Posterior vena cava (tissue), 2 donors: ENCODE measurements at places on chromosomes 3 and 15. TPM values are rescaled to one million over a fixed set of nuclear protein-coding genes. Genes with fewer than 3 reads are reported as not detected.

DNA sequence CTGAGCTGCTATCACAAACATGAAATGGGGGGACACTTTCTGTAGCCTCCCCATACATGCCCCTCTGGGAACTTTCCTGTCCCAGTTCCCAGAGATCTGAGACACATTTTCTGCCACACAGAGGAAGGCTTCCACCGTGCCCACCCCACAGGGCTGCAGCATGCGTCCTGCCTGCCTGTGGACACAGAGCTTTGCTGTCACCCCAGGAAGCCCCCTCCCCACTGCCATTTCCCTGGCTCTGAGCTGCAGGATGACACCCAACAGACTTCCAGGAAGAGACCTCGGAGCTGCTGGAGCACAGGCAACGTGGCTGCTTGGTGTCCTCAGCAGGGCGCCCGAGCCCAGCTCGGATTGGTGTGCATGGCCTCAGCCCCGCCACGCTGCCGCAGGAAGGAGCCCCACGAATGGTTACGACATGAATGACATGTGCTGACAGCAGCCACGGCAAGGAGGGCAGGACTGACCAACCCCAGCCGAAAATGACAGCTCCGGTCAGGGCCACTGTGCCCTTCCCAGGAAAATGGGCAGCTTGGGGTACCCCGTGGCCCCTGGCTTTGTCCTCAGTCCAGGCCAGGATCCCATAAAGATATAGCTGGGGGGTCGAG is 81.3 kb downstream of the VGLL4 start:
- peak; percentile 75 for DNase-seq

DNA sequence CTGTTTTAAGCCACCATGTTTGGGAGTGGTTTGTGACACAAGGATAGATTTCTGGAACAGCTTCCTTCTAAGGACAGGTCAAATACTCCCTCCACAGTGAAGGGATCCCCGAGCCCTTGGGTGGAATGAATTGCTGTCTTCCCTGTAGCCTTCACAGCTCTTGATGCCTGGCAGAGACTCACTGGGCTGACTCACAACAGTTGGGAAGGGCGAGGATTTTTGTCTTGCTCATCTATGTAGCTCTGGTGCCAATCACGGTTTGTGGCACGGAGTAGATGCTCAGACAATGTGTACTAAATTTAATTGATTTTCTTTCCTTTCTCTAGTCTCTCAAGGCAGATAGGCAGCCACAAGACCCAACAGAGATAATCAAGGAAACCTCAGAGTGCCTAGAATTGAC is 27.0 kb downstream of the CRYGS start:
- DNase-seq, result no peak

FAM43A gene
- total RNA-seq, result 12.4 TPM

DNA sequence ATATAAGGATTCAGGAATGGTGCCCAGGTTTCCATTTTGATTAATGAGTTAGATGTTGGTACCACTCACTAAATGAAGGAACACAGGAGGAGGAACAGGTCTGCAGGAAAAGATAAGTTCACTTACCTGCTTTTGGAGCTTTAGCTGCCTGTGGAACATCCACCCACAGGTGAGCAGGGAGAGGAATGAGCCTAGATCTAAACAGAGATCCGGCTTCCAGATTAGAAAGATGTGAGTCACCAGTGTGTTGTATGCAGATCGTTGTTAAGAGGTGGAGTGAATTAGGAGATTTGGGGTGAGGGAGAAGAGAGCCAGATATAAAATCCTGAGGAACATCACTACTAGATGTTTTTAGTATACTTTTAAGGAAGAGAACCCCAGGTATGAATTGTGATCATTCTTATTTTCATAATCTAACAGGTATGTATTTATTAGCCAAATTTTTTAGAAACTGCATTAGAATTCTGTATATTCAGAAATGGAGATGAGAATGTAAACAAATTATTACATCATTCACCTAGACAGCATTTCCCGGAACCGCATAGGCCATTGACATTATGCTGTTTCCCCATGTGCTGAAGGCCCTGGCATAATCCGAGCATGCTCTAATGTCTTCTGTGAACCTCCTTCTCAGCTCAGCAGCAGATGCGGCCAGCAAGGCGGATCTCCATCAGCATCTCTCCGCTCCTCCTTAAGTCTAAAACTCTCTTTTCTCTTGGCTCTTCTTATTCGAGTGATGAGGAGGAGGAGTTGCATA is 118.2 kb downstream of the KLHL25 start:
- no peak for DNase-seq

AGBL1 gene
- not detected for total RNA-seq

DNA sequence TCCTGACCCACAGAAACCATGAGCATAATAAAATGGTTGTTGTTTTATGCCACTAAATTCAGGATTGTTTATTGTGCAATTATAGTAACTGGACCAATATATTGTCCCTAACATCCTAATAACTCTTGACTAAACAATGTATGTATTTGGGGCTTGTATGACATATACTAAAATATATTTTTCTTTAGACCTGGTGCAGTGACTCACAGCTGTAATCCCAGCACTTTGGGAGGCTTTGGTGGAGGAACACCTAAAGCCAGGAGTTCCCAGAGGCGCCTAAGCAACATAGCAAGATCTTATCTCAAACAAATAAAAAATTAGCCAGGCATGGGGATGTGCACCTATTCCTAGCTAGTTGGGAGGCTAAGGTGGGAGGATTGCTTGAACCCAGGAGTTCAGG is 180.4 kb downstream of the SUCNR1 start:
- no peak for DNase-seq

DNA sequence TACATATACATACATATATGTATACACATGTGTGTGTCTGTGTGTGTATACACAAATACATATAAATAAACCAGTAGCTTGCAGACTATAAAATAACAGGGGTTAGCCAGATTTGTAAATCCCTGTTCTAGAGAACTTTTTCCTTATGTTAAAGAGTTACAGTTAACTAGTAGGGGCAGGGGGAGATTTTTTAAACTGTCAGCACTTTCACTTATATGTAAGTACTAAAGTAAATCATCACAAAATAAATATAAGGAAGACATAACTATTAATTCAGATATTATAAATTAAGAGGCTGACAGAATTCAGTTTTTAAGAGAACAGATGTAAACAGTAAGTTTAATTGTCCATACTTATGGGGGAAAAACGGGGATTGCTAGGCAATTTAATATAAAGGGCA is 74.0 kb downstream of the LRRFIP2 start:
- DNase-seq, result no peak

XCR1 gene
- total RNA-seq, result 0.37 TPM

DNA sequence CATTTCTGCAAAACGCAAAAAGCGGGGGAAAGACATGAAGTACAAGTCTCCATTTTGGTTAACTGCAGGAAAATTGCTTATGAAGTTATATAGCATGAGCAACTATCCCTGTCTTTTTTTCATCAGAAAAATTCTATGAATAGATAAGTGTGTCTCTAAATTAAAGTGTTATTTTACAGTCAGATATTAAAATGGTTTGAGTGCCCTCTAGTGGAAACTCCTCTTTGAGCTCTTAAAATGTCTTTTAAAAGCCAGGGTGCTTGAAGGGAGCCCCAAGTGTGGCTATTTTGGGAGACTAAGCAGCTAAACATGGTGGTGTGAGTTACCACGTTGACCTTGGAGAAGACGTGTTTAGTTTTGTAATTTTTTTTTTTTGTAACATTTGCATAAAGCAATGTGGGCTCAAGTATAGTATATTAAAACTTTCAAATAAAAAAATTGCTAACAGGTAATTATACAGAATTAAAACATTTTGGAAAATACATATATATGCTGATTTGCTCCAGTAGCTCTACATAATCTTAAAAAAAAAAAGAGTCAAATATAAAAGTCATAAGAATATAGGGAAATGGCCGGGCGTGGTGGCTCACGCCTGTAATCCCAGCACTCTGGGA is 77.2 kb downstream of the PPP2R3A start:
- no peak for DNase-seq

DNA sequence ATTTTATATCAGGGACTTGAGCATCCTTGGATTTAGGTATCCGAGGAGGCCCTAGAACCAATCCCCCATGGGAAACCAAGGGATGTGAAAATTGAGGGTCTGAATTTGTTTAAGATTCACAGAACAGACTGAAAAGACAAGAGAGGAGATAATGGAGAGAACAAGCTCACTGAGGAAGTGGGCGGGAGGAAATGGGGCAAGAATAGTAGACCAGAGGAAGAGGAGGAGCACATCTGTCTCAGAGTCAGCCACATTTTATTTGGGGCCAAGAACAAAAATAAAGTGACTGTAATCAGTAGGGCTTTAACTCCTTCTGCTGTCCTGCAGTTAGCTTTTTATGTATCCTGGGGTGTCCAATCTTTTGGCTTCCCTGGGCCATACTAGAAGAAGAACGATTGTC is 63.8 kb downstream of the BLM start:
- no peak for DNase-seq

GRCh38 chr15:45185903-45186770 is 1.6 kb downstream of the SHF start:
- DNase-seq, result peak; percentile 60

- DNase-seq, result no peak
Observed at GRCh38 chr3:35954413-35954812, 315.1 kb downstream of the ARPP21 start.

NR1I2 gene
- total RNA-seq, result not detected

DNA sequence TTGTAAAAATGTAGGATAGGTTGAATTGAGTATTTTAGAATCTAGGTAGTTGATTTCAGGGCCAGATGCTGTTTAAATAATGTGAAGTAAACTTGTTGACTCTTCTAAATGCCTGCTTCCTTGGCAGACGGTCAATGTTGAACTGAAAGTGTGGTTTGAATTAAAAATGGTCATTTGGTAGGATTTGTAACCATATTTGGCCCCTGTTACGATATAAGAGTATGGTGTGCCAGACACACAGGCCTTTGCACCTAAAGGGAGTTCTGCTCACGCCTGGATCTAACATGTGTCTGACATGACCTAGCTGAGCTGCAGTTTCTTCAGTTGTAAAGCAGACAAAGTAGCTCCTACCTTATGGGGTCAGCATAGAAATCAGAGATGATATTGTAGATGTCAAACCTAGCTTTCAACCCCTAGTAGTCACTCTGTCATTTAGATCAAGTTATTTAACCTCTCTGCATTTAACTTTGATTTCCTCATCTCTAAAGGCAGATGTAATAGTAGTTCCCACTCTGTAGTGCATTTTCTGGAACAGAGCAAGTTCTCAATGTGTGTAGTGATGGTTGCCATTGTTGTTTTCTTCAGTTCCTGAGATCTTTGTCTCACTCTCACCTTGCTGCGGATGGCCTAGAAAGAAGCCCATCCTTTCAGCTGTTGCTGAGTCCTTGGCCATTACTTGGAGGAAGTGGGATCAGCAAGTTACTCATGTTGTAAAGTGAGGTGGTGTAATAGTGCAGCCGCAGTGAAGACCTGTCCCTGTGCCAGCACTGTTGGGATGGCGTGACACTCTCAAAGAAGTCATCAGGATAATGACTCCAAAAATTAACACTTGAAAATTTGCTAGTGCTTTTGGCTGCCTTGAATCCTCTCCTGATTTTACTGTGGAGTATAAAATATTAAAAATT is 90.2 kb downstream of the GHSR start:
- no peak for DNase-seq

DNA sequence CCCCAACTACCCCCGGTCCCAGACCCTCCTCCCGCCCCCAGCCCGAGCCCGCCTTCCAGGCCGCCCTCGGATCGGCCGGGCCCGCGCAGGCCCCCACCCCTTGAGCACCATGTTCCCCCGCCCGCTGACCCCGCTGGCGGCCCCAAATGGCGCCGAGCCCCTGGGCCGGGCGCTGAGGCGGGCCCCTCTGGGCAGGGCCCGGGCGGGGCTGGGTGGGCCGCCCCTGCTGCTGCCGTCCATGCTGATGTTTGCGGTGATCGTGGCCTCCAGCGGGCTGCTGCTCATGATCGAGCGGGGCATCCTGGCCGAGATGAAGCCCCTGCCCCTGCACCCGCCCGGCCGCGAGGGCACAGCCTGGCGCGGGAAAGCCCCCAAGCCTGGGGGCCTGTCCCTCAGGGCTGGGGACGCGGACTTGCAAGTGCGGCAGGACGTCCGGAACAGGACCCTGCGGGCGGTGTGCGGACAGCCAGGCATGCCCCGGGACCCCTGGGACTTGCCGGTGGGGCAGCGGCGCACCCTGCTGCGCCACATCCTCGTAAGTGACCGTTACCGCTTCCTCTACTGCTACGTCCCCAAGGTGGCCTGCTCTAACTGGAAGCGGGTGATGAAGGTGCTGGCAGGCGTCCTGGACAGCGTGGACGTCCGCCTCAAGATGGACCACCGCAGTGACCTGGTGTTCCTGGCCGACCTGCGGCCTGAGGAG is 472 bp downstream of the CHST14 start:
- no peak for DNase-seq

DNA sequence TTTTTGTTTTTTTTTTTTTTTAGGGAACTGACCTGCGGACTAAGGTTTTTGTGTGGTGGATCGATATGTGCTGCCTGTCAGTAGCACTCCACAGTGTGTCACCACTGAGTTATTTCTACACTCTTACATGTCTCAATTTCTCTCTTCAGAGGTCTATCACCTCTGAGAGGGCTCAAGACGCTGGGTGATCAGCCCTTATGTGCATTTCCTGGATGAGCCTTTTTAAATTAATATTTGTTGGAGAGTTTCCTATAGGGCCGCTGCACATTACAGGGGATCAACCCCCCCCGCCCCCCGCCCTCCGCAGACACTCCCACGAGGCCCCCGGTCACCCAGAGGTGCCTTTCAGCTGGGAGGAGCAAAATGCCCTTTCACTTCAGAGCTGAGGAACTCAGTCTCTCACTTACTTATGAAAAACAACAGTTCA is 34.5 kb upstream of the AP4E1 start:
- DNase-seq, result no peak

SPATA12 gene
- not detected for total RNA-seq

DNA sequence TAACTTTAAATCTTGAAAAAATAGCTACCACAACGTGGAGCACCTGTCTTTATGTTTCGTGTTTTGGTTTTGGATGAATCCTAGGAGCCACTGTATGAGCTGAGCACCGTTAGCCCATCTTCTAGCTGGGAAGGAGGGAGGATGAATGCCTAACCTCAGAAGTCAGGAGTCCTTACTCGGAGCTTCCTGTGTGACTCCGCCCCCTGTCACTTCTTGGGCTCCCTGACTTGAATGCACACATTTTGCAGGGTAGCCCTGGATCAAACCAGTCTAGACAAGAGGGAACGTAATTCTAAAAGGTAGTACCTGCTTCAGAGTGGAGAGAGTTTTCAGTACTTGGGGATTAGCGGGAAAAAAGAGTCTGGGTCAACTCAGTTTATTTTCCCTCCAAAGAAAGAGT is 5.3 kb downstream of the GABRA5 start:
- no peak for DNase-seq
